Stimulated activated CD8-positive, alpha-beta memory T cell treated with anti-CD3 and anti-CD28 coated beads, Interleukin-4, amount 100 ng/mL, for 4 hours (primary cell): ENCODE measurements at places on chromosomes 4 and X.

DNA sequence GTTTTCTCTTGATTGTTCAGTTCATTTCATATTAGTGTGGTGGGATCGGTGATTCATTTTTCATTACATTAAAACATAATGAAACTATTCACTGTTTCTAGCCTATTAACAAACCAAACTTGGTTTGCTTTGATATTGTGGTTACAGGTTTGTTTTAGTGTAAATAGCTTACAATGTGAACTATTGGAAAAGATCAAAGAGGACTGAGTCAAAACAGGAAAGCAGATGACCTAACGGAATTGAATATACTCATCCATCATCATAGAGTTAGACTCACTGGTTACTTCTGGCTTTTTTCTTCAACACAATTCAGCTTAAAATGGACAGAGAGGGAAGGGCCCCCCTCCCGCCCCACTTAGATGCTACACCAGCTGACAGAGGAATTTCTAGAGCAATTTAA lies 616.2 kb upstream of the AADAT start:
- DNase-seq: no peak

- no peak for DNase-seq
Measured at GRCh38 chr4:185381288-185382196, 14.2 kb downstream of the LRP2BP start.

- no peak for DNase-seq
Measured at GRCh38 chr4:148420397-148420796, 21.8 kb downstream of the NR3C2 start.

DNA sequence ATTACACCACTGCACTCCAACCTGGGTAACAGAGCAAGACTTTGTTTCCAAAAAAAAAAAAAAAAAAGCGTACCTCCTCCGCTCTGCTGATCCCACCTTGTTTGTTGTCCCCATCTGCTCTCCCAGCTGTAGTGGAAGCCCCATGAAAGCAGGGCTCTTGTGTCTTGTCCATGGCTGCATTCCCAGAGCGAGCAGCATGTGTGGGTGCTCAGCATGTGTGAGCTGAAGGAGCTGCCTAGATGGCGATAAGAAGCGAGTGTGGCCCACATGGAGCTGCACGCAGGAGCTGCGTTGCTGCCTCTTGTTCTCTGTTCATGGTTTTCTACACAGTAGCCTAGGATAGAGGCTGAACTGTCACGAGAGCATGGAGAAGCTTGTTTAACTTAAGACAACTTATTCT lies 12.4 kb downstream of the NSD2 start:
- DNase-seq: no peak

GRCh38 chr4:1318488-1319213 lies 28.4 kb upstream of the UVSSA start:
- DNase-seq: no peak

DNA sequence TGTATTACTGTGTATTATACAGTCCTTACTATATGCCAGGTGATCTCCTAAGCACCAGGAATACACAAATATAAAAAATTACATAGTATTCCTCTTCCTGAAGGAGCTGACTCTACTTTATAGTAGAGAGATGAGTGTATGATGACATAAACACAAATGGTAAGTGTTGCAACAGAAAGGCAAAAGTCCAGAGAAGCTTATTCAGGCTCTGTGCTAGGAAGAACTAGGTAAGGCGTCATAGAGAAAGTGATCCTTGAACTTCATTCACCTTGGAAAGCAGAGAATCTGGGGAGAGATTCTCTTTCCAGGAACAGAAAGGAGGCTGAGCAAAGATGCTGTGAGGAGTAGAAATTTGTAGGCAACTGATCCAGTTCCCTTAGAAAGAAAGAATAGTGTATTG lies 115.0 kb upstream of the KCNIP4 start:
- DNase-seq: no peak

DNA sequence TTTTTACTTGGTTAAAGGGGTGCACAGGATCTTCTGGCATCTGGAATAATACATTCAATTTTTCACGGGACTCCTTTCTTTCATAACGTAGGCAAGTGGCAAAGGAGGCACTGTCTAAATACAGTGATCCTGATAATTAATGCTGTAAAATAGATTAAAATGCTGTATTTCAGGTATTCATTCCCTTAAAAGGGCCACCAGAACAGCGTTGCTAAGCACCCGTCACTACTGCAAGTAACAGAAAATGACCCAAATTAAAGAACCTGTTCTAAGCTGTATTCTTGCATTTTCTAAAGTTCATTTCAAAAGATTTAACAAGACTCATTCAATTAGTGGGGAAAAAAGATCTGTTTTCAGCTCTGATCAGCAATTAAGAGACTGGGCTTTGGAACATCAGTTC lies 208.2 kb downstream of the TENM3 start:
- DNase-seq: no peak

- DNase-seq: no peak
Measured at GRCh38 chr4:75673959-75674328, 733 bp upstream of the G3BP2 start.

- peak; percentile 3 for DNase-seq
Measured at GRCh38 chr4:99811850-99812249, 4.8 kb upstream of the DAPP1 start.

- no peak for DNase-seq
Measured at GRCh38 chrX:136198678-136199243, 51.4 kb downstream of the FHL1 start.

DNA sequence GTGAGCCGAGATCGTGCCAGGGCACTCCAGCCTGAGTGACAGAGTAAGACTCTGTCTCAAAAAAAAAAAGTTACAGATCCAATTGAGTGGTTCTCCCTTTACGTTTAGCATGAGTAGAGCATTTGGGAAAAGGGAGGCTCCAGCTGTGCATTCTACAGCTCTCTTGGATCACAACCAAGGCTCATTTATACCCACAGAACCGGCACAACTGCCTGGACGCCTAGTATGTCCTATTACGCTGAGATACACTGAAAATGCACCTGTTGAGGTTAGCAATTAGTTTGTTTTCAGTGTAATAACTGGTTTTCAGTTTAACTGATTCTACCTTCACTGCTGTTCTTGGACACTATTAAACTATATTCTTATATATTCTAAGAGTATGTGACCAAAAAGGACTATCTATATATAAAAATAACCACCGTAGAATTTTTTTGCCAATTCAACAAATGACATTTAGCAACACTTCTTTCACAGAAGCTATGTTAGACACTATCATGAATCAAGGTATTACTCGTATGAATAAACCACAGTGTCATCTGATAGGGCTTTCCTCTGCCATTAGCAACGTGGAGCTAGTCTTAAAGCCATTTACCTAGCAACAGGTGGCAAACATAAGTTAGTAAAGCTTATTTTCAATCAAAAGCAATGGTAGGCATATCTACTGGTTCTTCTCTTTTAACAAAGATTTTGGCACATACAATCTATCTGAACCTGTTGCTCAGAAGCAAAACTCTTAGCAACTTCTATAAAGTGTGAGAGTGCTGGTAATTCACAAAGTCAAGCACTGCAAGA lies 3.6 kb downstream of the OTUD4 start:
- no peak for DNase-seq

- DNase-seq: no peak
Measured at GRCh38 chrX:14386981-14387380, 142.4 kb upstream of the GLRA2 start.

DNA sequence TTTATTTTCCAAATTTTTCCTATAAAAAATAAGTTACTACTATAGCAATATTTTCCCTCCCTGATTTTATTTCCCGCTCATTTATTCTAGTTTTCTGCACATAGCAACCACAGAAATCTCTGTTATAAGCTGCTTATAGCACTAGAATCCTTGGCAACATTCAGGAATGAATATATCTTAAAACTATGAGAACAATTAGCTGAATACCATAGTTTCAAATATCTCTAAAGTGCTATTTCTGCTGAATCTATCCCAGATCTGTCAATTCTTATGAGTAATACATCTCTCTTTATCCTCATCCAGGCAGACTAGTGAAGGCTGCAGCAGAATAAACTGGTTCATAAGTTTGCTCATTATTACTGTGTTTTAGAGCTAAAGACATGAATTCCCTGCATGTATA lies 622.9 kb upstream of the DIPK2B start:
- no peak for DNase-seq

DNA sequence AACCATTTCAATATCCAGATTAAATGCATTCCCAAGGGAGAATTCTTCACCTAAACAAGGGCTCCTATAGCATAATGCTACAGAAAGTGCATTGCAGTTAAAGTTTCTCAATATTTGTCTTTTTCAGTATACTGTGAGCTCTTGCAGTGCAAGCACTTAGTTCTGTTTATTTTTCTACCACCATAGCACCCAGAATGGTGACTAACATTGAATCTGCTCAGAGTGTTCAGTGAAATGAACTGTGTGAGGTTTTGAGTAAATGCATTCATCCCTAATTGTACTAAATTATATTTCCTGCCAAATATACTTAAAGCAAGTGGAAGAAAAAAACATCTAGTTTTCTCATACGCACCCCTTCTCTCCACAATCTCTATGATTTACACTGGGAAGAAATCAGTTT lies 383.9 kb downstream of the PCDH7 start:
- no peak for DNase-seq
